Femur (tissue), 1 donor: ENCODE measurements at places on chromosomes 16 and 17.

- no peak for DNase-seq
Measured at GRCh38 chr17:13321951-13322701, 279.6 kb downstream of the HS3ST3A1 start.

- peak; percentile 16 for DNase-seq
Measured at GRCh38 chr17:79949656-79950209, 85.9 kb downstream of the TBC1D16 start.

DNA sequence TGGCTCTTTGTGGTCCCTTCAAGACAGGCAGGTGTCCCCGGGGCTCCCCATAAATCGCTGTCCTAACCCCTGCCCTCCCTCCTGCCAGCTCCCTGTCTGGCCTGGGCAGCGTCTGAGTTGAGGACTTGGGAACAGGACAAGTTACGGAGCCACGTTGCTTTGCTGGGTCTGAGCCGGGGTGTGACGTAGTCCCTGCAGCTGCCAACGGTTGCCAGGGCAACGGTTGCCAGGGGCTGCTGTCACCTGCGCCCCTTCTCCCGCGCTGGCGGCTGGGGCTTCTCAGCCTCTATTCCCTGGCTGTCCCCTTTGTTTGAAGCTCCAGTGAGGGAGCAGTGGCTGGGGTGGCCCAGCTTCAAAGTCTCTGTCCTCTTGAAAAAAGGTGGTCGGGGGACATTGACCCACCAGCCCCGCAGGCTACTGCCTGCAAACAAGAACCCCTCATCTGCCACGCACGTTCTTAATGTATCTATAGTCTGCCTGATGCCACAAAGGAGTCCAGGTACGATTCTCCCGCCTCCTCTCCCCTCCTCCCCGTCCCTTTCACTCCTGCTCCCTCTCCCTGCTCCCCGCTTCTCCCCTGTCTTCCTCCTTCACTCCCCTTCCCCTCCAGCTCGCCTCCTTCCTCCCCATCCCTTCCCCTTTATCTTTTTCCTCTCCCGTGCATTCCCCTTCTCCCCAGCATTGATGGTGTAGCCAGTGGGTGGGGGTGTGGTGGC lies 10.9 kb downstream of the ADGRG1 start:
- DNase-seq: peak; percentile 88

- DNase-seq: no peak
Measured at GRCh38 chr17:59160157-59161025, 4.8 kb downstream of the PRR11 start.

GRCh38 chr17:74865504-74866197 lies 6.0 kb upstream of the GRIN2C start:
- no peak for DNase-seq

DNA sequence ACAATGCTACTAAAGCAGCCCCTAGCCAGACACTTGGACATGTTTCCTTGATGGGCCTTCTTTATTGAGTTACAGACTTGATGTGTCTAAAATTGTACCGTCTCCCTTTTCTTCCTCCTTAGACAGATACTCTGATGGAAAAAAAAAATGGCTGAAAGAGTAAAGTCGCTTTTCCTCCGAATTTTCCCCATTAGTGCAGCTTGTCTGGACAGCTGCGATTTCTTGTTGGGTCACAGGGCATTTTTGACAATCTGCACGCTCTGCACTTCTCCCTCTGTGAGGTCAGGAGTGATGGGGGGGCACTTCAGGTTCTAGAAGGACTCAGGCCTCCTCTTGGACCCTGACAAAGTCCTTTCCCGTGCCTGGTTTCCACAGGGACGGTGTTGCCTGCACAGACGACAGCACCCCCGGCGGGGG lies 968 bp upstream of the PRKAR1A start:
- no peak for DNase-seq

- no peak for DNase-seq
Measured at GRCh38 chr16:16996827-16997226, 473.9 kb downstream of the XYLT1 start.

- no peak for DNase-seq
Measured at GRCh38 chr17:6241996-6242395, 171.8 kb downstream of the WSCD1 start.

GRCh38 chr17:49443862-49444261 lies 29.2 kb upstream of the PHB1 start:
- no peak for DNase-seq

- no peak for DNase-seq
Measured at GRCh38 chr17:4144422-4144747, 1.4 kb downstream of the CYB5D2 start.

- DNase-seq: no peak
Measured at GRCh38 chr17:68792042-68792685, 163.0 kb downstream of the ABCA8 start.

- peak; percentile 33 for DNase-seq
Measured at GRCh38 chr17:74690409-74690825, 22.3 kb downstream of the CD300LF start.

- DNase-seq: no peak
Measured at GRCh38 chr17:7060165-7060891, 16.4 kb upstream of the SLC16A11 start.

DNA sequence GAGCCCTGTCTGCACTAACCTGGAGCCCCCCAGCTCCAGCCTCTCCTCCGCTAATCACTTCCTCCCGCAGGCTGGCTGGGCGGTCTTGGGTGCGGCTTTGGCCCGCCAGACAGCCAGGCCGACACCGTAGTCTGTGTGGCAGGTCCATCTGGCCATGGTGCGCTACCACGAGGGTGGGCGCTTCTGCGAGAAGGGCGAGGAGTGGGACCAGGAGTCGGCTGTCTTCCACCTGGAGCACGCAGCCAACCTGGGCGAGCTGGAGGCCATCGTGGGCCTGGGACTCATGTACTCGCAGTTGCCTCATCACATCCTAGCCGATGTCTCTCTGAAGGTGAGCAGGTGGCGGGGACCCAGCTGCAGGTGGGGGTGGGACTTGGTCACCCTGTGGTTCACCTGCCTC lies 30.7 kb upstream of the POLR3E start:
- DNase-seq: no peak

DNA sequence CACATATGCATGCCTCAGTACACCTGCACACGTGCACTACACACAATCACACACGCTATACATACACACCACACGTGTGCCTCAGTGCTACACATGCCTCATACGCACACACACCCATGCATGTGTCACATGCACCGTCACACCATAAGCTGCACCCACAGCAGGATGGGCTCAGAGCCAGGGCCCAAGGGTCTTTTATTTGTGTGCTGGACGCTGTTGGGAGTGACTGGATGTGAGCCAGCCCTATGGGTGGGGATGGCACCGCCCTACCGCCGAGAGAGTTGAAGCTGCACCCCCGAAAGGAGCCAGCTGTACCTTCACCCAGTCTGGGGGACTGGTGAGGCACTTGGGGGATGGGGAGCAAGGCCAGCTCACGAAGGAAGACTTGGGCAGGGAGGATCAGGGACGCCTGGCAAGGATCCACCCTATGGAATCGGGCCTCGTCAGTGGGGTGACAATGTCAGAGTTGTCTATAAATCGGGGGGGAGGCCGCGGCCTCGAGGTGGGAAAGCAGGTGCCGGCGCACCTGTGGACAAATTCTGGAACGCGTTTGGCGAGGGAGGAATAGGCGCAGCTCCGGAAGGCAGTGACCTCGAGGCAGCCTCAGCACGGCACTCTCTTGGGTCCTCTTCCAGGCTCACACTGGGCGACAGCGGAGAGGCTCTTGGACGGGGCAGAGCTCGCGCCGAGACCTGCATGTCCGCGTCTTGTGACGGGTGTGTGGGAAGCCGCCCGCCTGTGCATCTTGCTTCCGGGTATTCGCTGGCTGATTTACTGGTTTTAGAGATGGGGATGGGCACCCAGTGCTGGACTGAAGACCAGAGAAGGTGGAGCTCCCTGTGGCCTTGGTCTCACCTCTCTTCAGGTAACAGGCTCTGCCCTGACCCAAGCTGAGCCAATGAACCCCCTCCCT lies 7.3 kb downstream of the RGS11 start:
- peak; percentile 16 for DNase-seq
